Fibroblast of the aortic adventitia (primary cell): ENCODE measurements at places on chromosomes 2 and 18. TPM values are rescaled to one million over a fixed set of nuclear protein-coding genes. Genes with fewer than 3 reads are reported as not detected.

Gene FBXO15
- 0.27 and 0.49 TPM in 2 replicates for total RNA-seq

Gene SP140
- total RNA-seq = 0.09 and 0.41 TPM in 2 replicates

Gene DPP4
- 138 and 203 TPM in 2 replicates for total RNA-seq

Gene YES1
- total RNA-seq = 43.1 and 156 TPM in 2 replicates

Gene PROKR1
- total RNA-seq = not detected in 2 replicates

Gene LYG1
- 0.09 TPM in 1 of 2 replicates, not detected in the other for total RNA-seq

Gene MTHFD2
- 38.7 and 254 TPM in 2 replicates for total RNA-seq

Gene ACVR1
- 16.2 and 32.9 TPM in 2 replicates for total RNA-seq

Gene RBM43
- total RNA-seq = 11.9 and 14.3 TPM in 2 replicates
